ENCODE measurements at places on chromosomes 7 and 10.

- peaks cover 1% of the 10 kb centered on the region for H3K27me3 ChIP-seq
- H3K4me3 ChIP-seq, result no peak overlapping the region
- no peak overlapping the region for H3K27ac ChIP-seq
- no peak for DNase-seq
- H3K36me3 ChIP-seq, result no peaks in the 10 kb centered on the region
These were observed 326.0 kb downstream of the RPS24 start for GRCh38 chr10:78359640-78360091.

- DNase-seq, result no peak
- H3K27ac ChIP-seq, result no peak overlapping the region
- H3K4me3 ChIP-seq, result no peak overlapping the region
- H3K36me3 ChIP-seq, result no peaks in the 10 kb centered on the region
- H3K4me1 ChIP-seq, result no peaks in the 10 kb centered on the region
- H3K27me3 ChIP-seq, result no peaks in the 10 kb centered on the region
These were observed 35.6 kb downstream of the DOCK1 start for GRCh38 chr10:126940670-126941310.

- H3K36me3 ChIP-seq, result peaks cover 2% of the 10 kb centered on the region
- H3K27me3 ChIP-seq, result no peaks in the 10 kb centered on the region
- H3K27ac ChIP-seq, result peak overlapping the region; percentile 80
- DNase-seq, result no peak
These were observed 1.2 kb downstream of the AGAP3 start for GRCh38 chr7:151087245-151088018.

DNA sequence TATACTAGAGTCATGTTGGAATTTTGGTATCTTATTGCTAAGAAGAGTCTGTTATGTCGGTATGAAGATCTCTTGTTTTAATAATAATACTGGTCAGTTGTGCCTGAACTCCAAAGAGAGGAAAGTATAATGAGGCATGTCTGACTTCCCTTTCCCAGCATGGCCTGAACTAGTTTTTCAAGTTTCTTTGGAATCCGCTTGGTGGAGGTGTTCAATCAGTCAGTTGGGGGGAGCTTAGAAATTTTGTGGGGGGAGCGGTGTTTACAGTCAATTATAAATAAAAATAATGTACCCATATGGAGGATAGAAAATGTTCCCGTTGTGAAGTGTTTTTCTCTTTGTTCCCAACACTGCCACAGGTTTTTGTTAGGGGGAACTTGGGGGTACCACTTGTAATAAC is 1.5 kb upstream of the TRDMT1 start:
- H3K4me1 ChIP-seq, result peaks cover 5% of the 10 kb centered on the region
- no peak overlapping the region for H3K4me3 ChIP-seq
- no peak overlapping the region for H3K27ac ChIP-seq
- H3K36me3 ChIP-seq, result no peaks in the 10 kb centered on the region

GRCh38 chr10:31253237-31253636 is 65.8 kb upstream of the ZEB1 start:
- H3K4me1 ChIP-seq, result no peaks in the 10 kb centered on the region
- no peaks in the 10 kb centered on the region for H3K27me3 ChIP-seq
- no peak for DNase-seq
- no peak overlapping the region for H3K4me3 ChIP-seq

DNA sequence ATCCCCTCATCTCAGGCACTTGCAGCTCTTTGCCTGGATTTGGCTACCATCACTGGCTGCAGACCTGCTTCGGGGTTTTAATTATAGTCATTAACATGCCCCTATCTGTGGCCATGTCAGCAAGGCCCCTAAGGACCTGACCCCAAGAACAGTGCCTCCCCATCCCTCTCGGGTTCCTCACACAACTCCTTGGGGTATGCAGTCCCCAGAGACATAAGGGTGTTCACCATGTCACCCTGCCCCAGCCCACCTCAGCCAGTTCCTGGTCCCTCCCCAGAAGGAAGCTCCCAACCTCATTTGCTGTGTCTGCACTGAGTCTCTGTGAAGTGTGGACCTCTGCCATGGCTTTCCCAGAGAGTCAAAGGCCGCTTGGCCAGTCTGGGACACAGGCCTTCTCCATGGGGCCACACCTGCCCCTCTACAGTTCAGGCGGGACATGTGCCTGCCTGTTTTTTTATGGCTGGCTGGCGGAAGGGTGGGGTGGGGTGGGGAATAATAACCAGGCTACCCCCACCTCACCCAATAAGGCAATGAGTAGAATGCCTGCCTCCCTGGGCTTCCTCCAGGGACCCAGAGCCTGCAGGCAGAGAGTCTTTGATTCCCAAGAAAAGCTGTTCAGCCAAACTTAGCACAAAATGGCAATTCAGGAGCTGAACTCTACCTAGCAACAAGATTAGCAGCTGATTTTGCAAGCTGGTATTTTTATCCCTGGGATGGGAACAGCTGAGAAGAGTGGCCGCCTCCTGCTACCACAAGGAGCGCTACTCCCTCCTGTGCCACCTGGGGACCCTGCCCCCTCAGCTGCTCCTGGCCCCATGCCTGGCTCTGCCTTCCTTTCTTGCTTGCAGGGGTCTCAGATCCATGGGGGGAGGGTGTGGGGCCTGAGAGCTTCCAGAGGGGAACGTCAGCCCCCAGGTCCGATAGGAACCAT is 23.7 kb upstream of the CAMK2B start:
- H3K4me3 ChIP-seq, result no peak overlapping the region
- no peaks in the 10 kb centered on the region for H3K4me1 ChIP-seq
- no peaks in the 10 kb centered on the region for H3K36me3 ChIP-seq
- H3K27ac ChIP-seq, result no peak overlapping the region

GRCh38 chr10:50629495-50630122 is 5.9 kb upstream of the SGMS1 start:
- no peak overlapping the region for H3K27ac ChIP-seq
- no peak overlapping the region for H3K4me3 ChIP-seq
- no peaks in the 10 kb centered on the region for H3K4me1 ChIP-seq
- DNase-seq, result no peak

GRCh38 chr7:915291-916218 is 38.9 kb downstream of the ADAP1 start:
- DNase-seq, result no peak
- H3K27ac ChIP-seq, result no peak overlapping the region
- peaks cover 6% of the 10 kb centered on the region for H3K36me3 ChIP-seq
- peaks cover 3% of the 10 kb centered on the region for H3K4me1 ChIP-seq

DNA sequence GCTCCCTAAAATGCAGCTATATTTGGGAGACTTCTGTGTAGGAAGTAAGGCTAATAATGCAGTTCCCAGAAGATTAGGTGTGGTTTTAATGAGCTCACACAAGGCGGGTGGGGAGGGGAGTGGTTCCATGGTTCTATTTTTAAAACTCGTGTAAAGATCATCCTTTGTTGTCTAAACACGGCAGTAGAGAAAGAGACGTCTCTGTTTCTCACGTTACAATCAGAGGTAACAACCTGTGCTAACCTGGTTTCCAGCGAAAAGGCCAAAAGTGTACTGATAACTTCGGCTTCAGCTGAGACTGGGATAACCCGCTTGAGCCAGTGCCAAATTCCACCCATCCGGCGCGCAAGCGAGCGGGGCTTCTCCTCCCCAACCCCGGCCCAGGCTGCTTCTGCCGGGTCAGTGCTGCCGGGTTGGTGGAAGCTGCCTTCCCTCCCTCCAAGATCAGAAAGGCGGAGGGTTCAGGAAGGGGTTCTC is 2.5 kb upstream of the MAP3K8 start:
- no peak for DNase-seq
- no peaks in the 10 kb centered on the region for H3K36me3 ChIP-seq
- H3K27ac ChIP-seq, result peak overlapping the region; percentile 39
- peak overlapping the region; percentile 22 for H3K4me3 ChIP-seq
- no peaks in the 10 kb centered on the region for H3K27me3 ChIP-seq
- peaks cover 45% of the 10 kb centered on the region for H3K4me1 ChIP-seq

- no peaks in the 10 kb centered on the region for H3K27me3 ChIP-seq
- no peak for DNase-seq
- no peak overlapping the region for H3K4me3 ChIP-seq
These were observed 131.1 kb downstream of the MAPK8 start for GRCh38 chr10:48437546-48437945.

Measured in GM12878 (cell line).